ENCODE measurements at places on chromosomes 11 and 22. TPM values are rescaled to one million over a fixed set of nuclear protein-coding genes. Genes with fewer than 3 reads are reported as not detected.

The DNAJB7 gene
- total RNA-seq, result not detected

The MAPK11 gene
- total RNA-seq, result 16.6 TPM

GRCh38 chr22:20983081-20983771 is 1.1 kb downstream of the LZTR1 start:
- no peak for DNase-seq

DNA sequence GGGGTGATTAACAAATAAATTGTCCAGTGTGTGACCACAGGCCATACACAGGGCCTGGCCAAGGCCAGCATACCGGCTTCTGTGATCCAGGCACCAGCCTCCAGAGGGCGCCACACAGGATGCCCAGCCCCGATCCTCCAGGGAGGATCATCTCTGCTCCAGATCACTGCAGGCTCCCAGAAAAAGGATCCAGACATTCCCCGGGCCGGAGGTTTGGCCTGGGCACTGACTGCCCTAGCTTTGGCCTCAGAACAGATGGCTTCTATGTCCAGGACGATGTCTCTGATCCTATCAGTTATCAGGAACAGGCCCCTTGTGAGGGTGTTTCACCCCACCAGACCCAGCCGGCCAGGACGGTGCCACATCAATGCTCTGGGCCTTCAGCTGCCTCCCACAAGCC is 74.5 kb upstream of the LMO1 start:
- DNase-seq, result peak; percentile 47

Measured in activated T-cell treated with anti-CD3 and anti-CD28 coated beads, Interleukin-2, amount 50 U/mL, for 72 hours (primary cell).